Activated T-cell treated with anti-CD3 and anti-CD28 coated beads for 48 hours (primary cell): ENCODE measurements at places on chromosomes 1 and 21.

- no peak for DNase-seq
Observed at GRCh38 chr21:40792691-40793456, 54.1 kb downstream of the DSCAM start.

DNA sequence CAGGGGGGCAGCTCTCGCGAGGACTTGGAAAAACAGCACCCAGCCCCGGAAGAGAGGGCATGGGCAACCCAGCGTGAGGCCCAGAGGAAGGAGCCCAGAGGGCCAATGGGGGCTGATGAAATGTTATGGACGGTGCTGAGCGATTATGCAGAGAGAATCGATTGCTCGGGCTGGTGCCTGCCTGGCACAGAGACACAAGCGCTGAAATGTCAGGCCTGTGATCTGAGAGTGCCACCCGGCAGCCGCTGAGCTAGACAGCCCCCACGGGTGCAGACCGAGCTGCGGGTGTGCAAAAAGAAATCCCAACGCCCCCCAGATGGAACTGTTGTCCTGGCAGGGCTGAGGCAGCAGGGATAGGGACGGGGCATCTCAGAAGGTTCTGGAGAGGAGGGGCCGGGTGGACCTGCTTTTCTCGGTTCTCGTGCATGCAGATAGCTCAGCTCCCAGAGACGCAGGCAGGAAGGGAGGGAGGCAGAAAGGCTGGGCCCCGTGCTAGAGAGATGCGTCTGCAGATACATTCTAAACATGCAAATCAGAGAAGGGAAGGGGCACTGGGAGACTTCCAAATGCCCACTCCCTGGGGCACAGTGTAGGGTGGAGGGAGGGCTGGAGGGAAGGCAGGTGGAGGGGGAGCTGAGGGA, 41.5 kb downstream of the TAS1R2 start:
- no peak for DNase-seq

DNA sequence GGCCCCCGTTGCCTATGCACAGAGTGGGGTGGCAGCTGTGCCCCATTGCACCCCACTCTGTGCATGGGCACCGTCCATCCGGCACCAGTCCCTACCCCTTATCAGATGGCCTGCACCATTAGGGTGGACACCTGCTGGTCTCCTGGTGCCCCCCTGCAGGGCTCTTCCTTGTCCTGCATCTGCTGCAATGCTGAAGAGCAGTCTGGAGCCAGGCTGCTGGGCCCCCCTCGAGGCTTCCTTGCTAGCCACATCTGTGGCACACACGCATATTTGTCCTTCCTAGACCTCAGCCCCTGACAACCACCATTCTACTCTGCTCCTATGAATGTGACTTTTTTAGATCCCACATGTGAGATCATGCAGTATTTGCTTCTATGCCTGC, 56.4 kb downstream of the COL18A1 start:
- DNase-seq = no peak

DNA sequence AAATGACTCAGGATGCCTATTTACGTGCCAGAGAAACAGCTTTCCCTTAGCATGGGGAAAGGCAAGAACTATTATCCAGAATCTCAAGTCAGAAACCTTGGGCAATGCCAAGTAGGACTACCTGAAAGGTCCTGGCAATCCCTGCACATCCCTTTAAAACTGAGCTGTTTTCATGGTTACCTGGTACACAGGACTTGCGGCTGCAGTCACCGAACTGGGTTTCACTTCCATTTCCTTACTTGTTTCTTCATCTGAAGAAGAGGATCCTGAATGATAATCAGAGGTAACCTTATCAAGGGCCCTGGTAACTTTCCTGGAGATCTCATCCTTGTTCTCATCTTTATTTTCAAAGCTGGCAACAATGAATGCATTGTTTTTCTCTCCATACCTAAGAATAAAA, 14.3 kb downstream of the BTG3 start:
- no peak for DNase-seq

DNA sequence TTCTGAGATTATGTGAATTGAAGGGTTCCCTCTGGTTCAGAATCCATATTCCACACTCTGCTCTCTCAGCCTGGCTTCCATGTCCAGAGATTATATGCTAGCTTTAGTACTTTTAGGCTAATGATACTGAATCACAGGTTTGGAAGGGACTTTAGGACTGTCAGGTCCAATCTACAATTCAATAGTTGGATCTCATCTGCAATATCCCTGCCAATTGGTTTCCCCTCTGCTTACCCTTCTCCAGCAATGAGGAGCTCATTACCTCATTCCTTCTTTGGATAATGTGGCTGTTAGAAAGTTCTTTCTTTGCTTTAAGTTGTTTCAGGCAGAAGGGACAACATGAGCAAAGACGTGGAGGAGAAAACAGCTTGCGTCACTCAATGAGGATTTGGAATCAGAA, 245.3 kb downstream of the PLPP3 start:
- DNase-seq = no peak
